ENCODE measurements at places on chromosomes 5 and 9. TPM values are rescaled to one million over a fixed set of nuclear protein-coding genes. Genes with fewer than 3 reads are reported as not detected.

Gene PKD2L2
- total RNA-seq = not detected

Gene GAS1
- total RNA-seq = 136 TPM

Gene SLC36A3
- total RNA-seq = not detected

Gene ARID3C
- not detected for total RNA-seq

Gene PCDHGA2
- 2.6 TPM for total RNA-seq

Gene SHISAL2B
- not detected for total RNA-seq

Gene FYB1
- total RNA-seq = not detected

Gene CDH12
- not detected for total RNA-seq

Gene SLC6A7
- under 0.01 TPM for total RNA-seq

Gene CNTNAP3
- 0.64 TPM for total RNA-seq

Gene TOR4A
- total RNA-seq = 42.3 TPM

Gene COL15A1
- total RNA-seq = 1.7 TPM

Gene BRD3
- total RNA-seq = 3.5 TPM

Gene IFNA21
- not detected for total RNA-seq

Gene WDR70
- 23.5 TPM for total RNA-seq

Gene SPINK7
- not detected for total RNA-seq

Gene SMAD5
- 85.1 TPM for total RNA-seq

Gene COL23A1
- not detected for total RNA-seq

Gene ANKRD31
- under 0.01 TPM for total RNA-seq

Gene ZNF883
- total RNA-seq = 2.2 TPM

Gene CTXN3
- not detected for total RNA-seq

Gene PKN3
- total RNA-seq = 3.5 TPM

Gene SLC28A3
- 0.43 TPM for total RNA-seq

Gene MZB1
- total RNA-seq = 0.43 TPM

Gene RLN1
- not detected for total RNA-seq

Gene PCDHAC1
- total RNA-seq = under 0.01 TPM

Gene GRM6
- total RNA-seq = not detected

Gene MAMDC2
- total RNA-seq = 22.9 TPM
